Mammary microvascular endothelial cell (primary cell): ENCODE measurements at places on chromosomes 3 and 15. TPM values are rescaled to one million over a fixed set of nuclear protein-coding genes. Genes with fewer than 3 reads are reported as not detected.

Gene CHRNA3
- total RNA-seq: not detected in 2 replicates

Gene CSTA
- not detected in 2 replicates for total RNA-seq

Gene CCNDBP1
- 55.0 and 59.1 TPM in 2 replicates for total RNA-seq

Gene STAC
- 20.7 and 29.0 TPM in 2 replicates for total RNA-seq

Gene LRTM1
- total RNA-seq: not detected in 2 replicates

Gene ACKR2
- 0.59 and 0.67 TPM in 2 replicates for total RNA-seq

Gene IL17RE
- total RNA-seq: 0.07 and 0.34 TPM in 2 replicates

Gene ACAD9
- 46.5 and 51.1 TPM in 2 replicates for total RNA-seq

Gene MED12L
- 0.07 TPM in 1 of 2 replicates, not detected in the other for total RNA-seq

Gene ABCC5
- 4.2 and 5.4 TPM in 2 replicates for total RNA-seq

Gene LTF
- total RNA-seq: 0.25 and 3.1 TPM in 2 replicates

Gene VWA5B2
- total RNA-seq: not detected in 2 replicates

Gene SNRPA1
- total RNA-seq: 65.8 and 70.2 TPM in 2 replicates

Gene SH3GL3
- total RNA-seq: not detected in 2 replicates

Gene VGLL3
- 2.5 and 2.7 TPM in 2 replicates for total RNA-seq

Gene P2RY12
- total RNA-seq: not detected in 2 replicates

Gene DGKG
- total RNA-seq: 2.4 and 2.9 TPM in 2 replicates

Gene CACNA2D3
- not detected in 2 replicates for total RNA-seq

Gene SPINK8
- total RNA-seq: not detected in 2 replicates

Gene ANKRD63
- not detected in 2 replicates for total RNA-seq

Gene LRRIQ4
- not detected in 2 replicates for total RNA-seq

Gene MEGF11
- total RNA-seq: not detected in 2 replicates

Gene ZBBX
- not detected in 2 replicates for total RNA-seq
